Ovary (tissue), 10 donors: ENCODE measurements at places on chromosomes 7 and 10.

DNA sequence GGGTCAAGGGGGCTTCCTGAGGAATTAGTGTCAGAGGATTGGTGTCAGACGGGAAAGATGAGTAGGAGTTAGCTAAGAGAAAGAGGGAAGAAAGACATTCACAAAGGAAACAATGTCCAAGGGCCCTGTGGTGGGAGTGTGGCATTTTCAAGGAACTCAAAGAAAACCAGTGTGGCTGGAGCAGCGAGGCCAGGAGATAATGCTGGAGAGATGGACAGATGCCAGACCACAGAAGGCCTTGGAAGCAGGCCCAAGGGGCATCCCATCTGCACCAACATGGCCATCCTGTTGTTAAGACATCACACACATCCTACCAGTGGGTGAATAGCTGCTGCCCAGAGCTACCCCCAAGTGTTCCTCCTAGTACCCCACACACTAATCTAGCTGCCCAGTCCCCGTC is 36.1 kb upstream of the CUL1 start:
- no peak for DNase-seq

DNA sequence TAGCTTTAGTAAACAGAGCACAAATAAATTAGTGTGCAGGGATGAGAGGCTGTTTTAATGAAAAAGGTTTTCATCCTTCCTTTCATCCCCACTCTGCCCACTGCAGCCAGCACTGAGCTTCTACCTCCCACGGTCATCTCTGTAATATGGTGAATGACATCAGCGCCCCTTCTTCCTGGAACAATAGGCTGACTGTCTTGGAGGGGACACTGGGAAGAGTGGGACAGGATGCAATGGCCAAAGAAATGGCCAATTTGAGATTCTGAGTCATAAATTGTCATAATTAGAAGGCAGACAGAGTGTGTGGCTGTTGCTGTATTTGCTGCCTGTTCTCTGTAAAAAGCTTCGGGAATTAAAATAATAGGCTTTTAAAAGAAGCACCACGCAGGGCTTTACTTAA is 126.7 kb upstream of the CALN1 start:
- DNase-seq, result no peak

DNA sequence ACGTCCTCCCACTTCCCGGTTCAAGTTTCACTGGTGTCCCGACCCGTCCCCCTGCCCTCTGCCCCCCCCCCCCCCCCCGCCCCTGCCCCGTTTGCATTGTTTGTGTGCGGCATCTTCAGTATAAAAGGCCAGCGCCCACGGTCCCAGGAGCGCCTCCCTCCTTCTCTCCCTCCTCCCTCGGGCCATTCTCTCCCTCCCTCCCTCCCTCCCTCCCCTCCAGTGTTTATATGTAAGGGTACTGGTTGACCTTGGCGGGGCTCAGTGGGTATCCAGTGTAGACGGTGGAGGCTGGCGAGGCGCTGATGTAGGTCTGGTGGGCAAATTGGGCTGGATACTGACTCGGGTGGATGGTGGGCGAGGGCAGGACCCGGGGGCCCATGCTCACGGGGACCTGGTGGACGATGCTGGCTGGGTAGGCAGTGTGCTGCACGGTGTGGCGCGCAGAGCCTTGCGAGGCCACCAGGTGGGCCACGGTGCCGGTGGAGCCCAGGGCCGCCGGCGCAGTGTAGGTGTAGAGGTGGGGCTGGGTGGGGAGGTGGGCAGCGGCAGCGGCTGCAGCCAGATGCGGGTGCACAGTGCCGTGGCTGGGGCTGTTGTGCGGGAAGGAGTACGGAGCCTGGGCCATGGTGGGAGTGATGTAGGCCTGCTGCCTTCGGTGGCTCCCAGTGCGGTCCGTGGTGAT is 49.4 kb downstream of the CLEC2L start:
- DNase-seq, result no peak

DNA sequence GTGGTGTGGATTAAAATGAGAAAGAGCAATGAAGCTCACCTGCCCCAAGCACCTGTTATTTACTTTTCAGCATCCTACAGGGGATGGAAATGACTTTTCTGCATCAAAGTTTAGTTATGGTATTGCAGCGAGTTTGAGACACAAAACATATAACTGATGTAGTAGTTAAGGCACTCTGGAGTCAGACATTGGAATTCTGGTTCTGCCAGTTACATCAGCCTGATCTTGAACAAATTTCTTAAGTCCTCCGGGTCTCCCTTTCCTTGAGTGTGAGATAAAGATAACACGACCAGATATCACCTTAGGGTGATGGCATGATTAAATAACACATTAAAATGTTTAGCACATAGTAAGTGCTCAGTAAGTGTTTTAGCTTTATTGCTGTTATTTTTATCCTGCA is 97.4 kb downstream of the ATXN7L1 start:
- DNase-seq, result no peak

DNA sequence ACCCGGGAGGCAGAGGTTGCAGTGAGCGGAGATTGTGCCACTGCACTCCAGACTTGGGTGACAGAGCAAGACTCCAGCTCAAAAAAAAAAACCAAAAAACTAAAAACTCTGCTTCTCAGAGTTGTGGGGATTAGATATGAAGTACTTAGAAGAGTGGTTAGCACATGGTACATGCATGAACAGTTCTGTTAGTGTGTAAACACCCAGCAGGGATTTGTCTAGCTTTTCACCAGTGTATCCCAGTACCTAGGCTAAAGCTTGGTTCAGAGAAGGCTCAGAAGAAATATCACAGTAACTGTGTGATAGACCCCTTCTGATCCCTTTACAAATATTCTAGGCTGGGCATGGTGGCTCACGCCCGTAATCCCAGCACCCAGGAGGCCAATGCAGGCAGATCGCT is 9.5 kb downstream of the PPIA start:
- DNase-seq, result no peak

GRCh38 chr10:65818990-65819389 is 1106.8 kb upstream of the LRRTM3 start:
- no peak for DNase-seq

DNA sequence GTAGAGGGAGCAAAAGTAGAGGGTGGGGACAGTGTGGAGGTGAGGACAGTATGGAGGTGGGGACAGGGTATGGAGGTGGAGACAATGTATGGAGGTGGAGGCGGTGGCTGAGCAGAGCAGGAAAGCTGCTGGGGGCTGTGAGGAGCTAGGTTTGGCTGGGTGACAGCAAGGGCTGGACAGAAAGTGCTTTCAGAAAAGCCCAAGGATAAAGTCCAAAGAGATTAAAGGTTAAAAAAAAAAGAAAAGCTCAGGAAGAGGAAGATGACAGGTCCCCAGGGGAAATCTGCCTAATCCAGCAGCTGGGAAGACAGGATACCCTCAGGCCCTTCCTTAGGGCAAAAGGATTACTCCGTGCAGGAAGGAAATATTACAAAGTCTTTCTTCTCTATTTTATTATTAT is 32.1 kb upstream of the PFKFB3 start:
- DNase-seq, result peak; percentile 67

- DNase-seq, result no peak
These were observed 174.8 kb upstream of the NAMPT start for GRCh38 chr7:106459397-106460072.

DNA sequence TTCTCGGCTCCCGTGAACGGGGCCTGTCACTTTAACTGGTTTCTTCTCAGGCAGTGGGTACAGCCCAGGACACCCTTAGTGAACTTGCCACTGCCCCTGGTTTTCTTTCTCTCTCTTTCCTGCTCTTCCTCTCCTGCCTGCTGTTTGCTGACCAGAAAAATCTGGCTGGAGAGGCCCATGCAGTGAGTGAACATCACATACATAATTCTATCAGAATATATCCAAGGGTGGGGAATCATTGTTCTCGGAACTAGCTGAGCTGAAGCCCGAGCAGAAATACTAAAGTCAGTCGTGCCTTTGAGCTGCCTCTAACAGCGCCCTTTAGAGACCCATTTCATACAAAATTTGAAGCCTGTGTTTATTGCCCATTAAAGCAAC is 501.5 kb upstream of the GALNT17 start:
- DNase-seq, result no peak

GRCh38 chr7:20249376-20249775 is 32.2 kb upstream of the MACC1 start:
- no peak for DNase-seq

DNA sequence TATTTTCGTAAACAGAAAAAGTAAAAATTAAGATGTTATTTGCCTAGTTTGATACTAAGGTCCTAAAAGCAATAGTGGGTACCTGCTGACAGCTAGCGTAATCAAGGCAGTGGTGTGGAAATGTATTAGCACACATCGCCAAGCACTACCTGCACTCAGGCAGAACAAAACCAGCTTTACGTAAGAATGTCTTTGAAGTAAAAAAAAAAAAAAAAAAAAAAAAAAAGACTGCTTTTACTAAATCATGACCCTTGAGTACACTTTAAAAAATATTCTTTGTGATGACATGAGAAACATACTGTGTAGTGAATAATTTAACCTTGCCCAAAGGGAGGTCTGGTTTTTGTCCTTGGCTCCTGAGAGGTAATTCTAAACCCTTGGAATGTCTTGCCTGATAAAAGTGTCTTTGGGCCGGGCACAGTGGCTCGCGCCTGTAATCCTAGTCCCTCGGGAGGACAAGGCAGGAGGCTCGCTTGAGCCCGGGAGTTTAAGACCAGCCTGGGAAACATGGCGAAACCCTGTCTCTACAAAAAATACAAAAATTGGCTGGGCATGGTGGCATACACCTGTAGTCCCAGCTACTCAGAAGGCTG is 12.7 kb downstream of the XRCC2 start:
- no peak for DNase-seq

GRCh38 chr10:47457528-47457820 is 26.4 kb downstream of the ANXA8 start:
- no peak for DNase-seq

GRCh38 chr10:43083764-43084163 is 6.9 kb downstream of the RET start:
- no peak for DNase-seq

DNA sequence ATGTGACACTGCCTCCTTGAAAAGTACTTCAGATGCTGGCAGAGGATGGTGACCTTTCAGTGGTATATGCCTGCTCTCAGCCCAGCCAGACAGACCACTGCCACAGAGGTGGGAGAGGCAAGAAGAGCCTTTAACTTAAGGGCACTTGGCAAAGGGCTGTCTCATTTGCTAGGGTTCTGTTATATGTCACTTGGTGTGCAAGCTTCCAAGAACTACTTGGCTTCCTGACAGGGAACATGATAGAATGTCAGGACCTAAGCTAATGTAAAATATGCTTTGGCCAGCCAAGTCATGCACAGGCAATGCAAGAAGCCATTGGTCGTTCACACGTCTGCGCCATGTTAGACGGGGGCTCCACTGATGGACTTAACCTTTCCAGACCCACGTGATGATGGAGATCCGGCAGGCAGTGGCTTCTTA is 54.7 kb downstream of the RBM20 start:
- no peak for DNase-seq

DNA sequence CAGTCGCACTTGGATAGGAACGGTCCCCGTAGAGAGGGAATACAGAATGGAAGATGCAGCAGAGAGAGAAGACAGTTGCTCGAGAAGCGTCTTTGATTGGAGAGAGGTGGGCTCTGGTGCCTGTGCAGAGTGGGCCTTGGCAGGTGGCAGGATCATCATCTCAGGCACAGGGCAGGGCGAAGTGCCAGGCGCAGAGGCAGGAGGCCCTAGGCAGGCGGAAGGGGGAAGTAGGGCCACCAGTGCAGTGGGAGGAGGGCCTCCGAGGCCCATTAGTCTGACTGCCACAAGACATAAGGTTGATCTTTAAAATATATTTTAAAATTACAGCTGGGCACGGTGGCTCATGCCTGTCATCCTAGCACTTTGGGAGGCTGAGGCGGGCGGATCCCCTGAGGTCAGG is 10.1 kb downstream of the CARD11 start:
- no peak for DNase-seq

DNA sequence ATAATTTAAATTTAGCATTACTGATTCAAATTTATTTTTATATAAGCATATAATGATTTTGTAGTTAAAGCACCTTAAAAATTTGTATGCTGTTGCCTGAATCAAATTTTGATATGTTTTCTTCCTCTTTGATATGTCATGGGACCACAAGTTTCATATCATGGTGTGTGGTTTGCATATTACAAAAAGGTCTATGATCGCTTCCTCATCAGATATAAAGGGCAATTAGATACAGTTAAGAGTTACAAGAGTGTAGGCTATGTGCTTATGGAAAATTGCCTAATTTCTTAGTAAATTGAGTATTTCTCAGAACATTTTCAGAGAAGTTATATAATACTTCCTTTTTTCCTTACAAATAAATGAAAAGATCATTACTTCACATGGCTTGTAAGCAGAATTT is 22.2 kb downstream of the MRC1 start:
- no peak for DNase-seq

DNA sequence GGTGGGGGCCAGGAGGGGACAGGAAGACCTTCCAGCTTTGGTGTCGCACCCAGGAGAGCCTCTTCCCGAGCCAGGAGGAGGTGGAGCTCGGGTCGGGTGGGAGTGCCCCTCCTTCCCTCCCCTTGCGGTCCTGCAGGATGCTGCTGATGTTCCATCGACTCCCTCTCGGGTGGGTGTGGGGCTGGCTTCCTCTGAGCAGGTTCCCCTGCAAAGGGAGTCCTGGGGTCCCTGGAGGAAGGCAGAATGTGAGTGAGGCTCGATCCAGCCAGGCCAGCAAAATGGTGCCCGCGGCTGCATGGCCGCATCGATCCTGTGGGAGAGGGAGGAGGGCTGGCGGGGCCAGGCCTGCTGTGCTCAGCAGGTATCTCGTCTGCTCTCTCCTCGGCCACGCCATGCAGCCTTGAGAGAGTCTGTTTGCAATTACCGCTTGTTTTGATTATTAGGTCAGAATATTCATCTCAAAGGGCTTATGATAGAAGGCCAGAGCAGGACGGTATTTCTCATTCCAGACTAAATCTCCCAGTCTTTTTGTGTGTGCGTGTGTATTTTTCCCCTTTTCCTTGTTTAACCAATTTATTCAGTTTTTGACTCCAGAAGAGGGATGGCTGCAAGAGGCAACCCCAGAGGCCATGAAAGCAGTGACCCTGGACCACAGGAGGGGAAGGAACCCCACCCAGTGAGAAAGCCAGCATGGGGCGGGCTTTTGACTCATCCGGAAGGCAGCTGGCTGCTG is 137.3 kb upstream of the ZMIZ1 start:
- peak; percentile 80 for DNase-seq

GRCh38 chr7:1843921-1844335 is 173.9 kb downstream of the ELFN1 start:
- no peak for DNase-seq

GRCh38 chr10:105185161-105185560 is 544.1 kb downstream of the SORCS3 start:
- DNase-seq, result no peak

DNA sequence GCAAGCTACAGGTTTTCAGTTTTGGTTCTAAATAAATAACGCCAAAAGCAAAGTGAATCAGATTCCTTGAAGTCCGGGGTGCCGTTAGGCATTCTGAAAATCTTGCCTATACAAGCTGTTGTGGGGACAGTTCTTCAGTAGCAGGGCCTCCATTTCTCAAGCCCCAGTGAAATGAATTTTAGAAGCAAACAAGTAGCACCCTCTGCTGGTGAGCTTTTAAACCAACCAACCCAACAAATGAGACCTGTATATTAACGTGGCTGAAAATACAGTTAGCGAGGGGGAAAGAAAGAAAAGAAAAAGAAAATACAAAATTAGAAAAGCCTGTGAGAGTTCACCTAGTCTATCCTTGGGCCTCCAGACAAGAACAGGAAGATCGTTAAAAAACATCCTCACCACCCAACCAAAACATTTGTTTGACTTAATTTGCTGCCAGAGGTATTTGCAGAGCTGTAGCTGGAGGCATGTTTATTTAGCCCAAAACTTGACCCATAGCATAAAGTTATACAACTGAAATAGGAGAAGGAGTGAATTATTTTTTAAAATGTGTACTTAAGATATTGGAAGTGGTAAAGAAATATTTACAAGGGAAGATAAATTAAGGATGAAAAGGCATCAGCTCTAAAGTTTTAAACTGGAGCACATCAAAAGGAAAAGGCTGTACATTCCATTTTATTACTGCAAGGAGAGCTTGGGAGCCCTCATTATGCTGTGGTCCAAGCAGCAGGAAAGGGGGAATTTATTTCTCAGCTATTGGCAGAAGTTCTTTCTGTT is 98.9 kb downstream of the DYNC1I1 start:
- DNase-seq, result peak; percentile 21
